NCI-H2171 (cell line): ENCODE measurements at places on chromosomes 5 and 9.

DNA sequence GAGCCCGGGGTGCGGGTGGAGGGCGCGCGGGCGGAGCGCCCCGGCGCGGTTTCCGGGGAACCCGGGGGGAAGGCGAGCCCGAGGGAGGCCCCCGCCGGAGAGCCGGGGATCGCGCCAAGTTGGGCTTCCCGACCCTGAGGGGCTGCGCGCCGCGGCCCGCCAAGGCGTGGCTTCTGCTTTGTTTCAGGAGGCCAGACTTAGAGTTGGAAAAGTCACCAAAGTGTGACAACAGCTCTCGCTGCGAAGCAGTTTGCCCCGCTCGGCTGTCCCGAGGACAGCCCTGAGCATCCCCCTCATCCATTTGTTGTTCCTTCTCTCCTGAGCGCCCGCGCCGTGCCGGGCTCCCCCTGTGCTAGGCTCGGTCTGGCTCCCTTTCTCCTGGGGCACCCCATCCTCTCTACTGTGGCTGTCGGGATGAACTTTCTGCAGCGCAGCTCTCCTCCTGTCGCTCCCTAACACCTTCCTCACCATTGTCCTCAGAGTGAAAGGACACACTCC is 410 bp downstream of the GLIPR2 start:
- no peak for DNase-seq

DNA sequence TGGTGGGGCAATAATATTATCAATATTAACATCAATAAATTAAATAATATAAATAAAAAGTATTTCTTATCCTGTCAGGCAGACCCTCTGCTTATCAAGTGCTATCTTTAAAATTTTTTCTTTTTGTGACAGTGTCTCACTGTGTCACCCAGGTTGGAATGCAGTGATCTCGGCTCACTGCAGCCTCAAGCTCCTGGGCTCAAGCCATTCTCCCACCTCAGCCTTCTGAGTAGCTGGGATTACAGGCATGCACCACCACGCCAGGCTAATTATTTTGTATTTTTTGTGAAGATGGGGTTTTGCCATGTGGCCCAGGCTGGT is 53.2 kb downstream of the NDST1 start:
- no peak for DNase-seq

DNA sequence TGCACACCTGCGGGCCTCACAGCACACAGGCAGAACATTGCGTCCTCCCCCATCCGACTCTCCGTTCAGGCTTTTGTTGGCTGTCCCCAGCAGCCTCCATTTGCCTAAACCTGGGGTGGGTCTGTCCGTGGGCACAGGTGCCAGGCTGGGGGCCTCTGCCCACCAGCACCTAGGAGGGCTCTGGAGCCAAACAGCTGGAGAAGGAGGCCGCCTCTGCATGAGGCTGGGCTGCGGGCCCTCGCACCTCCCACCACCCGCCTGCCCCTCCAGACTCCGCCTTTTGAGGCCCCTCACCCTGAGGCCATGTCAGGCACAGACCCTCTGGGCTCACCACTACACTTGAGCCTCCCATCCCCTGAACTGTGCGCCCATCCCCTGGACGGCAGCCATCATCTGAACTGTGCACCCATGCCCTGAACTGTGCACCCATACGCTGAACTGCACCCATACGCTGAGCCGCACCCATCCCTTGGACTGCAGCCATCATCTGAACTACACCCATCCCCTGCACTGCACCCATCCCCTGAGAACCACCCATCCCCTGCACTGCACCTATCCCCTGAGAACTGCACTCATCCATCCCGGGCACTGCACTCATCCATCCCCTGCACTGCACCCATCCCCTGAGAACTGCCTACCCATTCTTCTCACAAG is 98.0 kb upstream of the OTULINL start:
- DNase-seq, result no peak

GRCh38 chr5:8767746-8768145 is 778.1 kb downstream of the SEMA5A start:
- no peak for DNase-seq

GRCh38 chr5:73945505-73945904 is 319.5 kb downstream of the ARHGEF28 start:
- DNase-seq, result no peak

GRCh38 chr5:39283231-39283818 is 64.0 kb upstream of the FYB1 start:
- no peak for DNase-seq

DNA sequence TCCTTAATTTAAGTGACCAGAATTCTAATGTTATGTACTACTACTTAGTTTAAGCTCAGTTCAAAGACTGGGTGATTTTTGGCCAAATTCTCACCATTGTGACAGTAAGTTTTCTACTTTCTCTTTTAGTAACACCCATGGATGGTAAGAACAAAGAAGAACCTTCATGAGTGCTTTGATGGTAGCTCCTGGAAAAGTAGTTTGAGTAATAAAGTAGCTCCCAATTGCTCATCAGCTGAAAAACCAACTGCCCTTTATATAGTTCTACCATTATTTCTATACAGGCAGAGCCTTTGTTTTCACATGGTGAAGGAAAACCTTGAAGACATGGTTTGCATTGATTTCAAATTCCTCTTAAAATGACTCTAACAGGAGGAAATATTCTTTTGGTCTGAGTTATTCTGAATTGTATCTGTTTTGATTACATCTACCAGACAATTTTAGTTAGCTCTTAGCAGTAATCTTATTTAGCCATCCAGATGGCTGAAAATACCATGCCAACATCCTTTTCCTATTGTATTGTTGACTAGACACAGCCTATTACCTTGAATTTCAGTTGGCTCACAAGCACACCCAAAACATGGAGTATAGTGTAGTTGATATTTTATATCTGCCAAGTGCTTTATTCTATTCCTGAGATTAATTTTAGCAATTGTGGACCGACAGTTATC is 23.7 kb upstream of the STARD4 start:
- no peak for DNase-seq

DNA sequence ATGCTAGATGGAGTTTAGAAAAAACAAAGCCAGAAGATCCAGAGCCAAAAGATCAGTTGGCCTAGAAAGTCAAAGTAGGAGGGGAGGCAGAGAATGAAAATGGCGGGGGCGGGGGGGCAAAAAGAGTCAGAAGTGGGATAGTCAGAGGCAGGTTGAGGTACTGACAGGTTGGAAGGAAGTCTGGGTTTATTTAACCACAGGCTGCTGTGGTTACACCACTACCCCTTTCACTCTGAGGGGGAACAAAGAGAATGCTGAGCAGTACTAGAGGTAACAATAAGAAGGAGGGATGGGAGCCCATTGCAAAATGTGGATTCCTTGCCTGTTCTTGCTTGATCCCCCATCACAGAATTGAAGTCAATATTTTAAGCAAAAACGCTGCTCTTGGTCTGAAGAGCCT is 111.8 kb downstream of the CAVIN4 start:
- DNase-seq, result no peak

GRCh38 chr5:178074266-178074952 is 38.9 kb upstream of the N4BP3 start:
- no peak for DNase-seq

- DNase-seq, result peak; percentile 95
These were observed 58.3 kb upstream of the PLPP1 start for GRCh38 chr5:55593115-55593472.

DNA sequence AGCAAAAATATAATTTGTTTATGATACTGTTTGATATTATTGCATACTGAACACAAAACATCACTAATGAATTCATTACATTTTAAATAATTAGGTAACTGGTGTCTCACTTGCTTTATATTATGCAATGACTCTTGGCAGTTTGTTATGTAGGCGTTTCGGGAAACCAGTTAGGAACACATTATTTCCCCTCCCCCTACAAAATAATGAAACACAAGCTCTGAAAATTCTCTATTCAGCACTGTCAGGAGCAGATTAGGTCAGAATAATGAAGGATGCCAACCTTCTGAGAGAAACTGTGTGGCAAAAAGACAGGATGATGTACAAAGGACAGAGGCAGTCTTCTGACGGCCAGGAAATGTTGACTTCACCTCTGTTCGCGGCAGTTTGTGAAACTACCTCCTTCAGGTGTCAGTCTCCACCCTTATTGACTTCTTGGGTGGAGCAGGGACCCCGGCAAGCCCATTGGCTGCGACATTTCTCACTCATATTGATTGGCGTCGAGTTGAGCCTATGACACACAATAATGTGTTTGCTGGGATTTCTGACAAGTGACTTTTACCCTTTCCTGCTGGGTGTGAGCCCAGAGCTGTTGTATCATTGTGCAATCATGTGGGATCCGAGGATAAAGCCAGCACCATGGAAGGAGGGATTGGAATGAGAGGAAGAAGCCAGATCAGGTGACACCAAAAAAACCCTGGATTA is 33.9 kb downstream of the SH3PXD2B start:
- peak; percentile 28 for DNase-seq

DNA sequence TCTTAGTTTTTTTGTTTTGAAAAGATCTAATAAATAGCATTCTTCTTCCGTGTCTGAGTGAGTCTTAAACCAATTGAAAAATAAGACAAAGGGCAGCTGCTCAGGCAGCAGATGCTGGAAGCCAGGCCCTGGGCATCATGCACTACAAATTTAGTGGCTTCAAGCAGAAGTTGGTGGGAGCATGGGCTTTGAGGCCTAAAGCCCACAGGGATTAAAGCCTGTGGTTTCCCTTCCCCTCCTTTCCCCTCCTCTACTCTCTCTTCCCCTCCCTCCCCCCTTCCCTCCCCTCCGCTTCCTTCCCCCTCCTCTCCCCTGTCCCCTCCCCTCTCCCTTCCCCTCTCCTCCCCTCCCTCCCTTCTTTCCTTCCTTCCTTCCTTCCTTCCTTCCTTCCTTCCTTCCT is 20.1 kb upstream of the KIF4B start:
- no peak for DNase-seq

- peak; percentile 48 for DNase-seq
These were observed 13.9 kb upstream of the BASP1 start for GRCh38 chr5:17203329-17204132.

- DNase-seq, result no peak
These were observed 1111.1 kb downstream of the TAF11L14 start for GRCh38 chr5:18745042-18745987.

- no peak for DNase-seq
These were observed 139.5 kb downstream of the MUSK start for GRCh38 chr9:110807956-110808598.

DNA sequence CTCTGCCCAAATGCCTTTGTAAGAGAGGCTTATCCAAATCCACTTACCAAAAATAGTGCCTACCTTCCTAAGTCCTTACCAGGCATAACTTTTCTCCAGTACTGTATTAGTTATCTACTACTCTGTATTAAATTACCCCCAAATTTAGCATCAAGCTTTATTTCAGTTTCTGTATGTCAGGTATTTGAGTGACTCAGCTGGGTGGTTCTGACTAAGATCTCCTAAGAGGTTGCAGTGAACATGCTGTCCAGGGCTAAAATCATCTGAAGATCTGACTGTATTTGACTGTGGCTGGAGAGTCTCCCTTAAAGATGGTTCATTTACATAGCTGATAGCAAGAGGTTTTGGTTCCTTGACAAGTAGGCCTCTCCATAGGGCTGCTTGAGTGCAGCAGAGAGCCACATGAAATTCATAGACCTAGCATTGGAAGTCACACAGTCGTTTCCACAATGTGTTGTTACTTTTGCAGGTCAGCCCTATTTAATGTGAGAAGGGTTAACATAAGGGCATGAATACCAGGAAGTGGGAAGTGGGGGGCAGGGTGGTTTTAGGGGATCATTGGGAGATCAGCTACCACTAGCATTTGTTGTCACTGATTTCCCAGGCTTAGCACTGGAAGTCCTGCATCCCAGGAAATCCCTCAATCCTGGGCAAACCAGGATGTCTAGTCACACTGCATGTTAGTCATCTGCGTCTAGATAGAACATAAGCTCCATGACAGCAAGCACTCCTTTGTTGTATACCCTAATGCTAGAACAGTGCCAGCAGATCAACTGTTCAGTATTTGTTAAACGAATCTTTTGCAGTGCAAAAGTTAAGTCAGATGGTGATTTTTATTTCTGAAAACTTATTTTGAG is 2.0 kb upstream of the ZNF622 start:
- no peak for DNase-seq

DNA sequence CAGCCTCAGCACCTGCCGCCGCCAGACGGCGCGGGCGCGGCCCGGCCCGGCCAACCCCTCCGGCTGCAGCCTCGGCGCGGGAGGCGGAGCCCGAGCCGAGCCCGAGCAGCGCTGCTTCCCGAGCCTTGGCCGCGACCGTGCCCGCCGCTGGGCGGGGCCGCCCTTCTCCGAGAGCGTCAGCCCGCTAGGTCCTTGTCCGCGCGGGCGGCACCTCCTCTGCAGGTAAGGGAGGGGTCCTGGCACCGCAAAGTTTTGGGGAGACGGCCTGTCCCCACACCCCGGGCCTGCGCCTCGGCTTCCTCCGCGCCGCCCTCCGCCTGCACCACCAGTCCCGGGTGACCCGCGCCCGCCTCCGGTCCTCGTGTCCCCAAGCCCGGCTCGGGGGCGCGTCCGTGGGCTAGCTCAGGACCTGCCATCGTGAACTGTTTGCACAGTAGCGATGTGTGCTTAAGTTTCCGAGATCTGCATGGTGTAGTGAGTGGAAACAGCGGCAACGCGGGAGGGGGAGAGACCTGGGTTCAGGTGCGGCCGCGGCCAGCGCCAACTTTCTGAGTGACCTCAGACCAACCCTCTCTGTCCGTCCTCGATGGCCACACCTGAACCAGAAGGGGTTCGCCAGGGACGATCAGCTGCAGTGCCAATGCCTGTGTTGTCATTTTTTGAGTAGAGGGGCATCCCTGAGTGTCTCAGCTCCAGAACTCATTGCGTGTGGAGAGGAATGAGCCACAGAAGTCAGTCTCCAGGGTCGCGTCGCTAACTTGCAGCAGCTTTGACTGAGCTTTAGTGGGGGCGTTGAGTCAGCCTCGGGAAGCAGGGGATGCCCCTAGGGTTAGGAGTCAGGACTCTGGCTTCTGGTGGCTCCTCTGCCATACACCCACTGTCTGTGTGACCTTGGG is at the start of gene FRMPD1:
TSS of gene FRMPD1 (plus strand) at position 82 of the 896 bp plus-strand sequence. CDS start 41,688 bp downstream, outside the sequence.
- peak; percentile 66 for DNase-seq

DNA sequence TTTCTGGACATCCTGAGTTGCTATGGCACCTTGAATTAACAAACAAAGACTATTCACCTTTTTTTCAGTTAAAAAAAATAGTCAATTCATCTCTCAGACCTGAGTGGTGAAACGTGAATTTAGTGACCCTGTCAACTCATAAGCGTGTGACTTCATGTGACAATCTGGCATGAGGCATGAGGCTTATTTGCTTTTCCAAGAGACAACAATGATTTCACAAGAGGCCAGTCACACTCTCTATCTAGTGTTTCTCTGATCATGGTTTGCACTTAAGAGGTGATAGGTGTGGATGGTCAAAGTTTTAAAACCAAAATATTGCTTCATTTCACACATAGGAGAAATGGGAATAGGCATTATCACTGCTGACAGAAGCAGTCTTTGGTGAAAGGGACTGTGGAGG is 559.6 kb upstream of the ACO1 start:
- no peak for DNase-seq

DNA sequence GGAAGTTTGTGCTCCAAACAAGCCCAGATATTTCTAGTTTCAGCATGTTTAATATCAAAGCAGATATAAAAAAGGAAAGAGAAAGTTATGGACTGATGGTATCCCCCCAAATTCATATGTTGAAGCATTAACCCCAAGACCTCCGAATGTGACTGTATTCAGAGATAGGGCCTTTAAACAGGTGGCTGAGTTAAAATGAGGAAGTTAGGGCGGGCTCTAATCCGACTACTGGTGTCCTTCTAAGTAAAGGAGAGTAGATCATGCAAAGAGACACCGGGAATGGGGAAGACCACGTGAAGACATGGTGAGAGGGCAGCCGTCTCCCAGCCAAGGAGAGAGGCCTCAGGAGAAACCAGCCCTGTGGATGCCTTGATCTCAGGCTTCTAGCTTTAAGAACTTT is 324.1 kb upstream of the KIF2A start:
- DNase-seq, result no peak
